Mesendoderm (in vitro differentiated cells): ENCODE measurements at places on chromosomes 11 and 22.

- peaks cover 13% of the 10 kb centered on the region for H3K36me3 ChIP-seq
- no peak overlapping the region for H3K27ac ChIP-seq
- H3K4me3 ChIP-seq = no peak overlapping the region
- H3K27me3 ChIP-seq = no peaks in the 10 kb centered on the region
Observed at GRCh38 chr11:62125881-62126280, 2.1 kb downstream of the INCENP start.

DNA sequence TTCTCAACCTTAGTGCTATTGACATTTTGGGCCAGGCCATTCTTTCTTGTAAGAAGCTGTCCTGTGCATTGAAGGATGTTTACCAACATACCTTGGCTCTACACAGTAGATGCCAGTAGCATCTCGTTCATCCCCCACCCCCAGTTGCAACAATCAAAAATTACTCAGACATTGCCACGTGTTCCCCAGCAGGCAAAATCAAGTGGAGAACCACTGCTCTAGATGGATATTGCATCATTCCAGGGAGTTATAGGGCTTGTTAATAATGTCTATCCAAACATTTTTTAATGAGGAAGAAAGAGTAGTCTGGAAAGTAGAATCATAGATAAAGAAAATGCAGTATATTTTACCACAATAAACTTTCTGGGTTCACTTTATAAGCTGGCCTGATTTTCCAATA is 64.1 kb downstream of the PRMT3 start:
- H3K27me3 ChIP-seq = no peaks in the 10 kb centered on the region
- DNase-seq = no peak
- H3K27ac ChIP-seq = no peak overlapping the region
- no peaks in the 10 kb centered on the region for H3K4me1 ChIP-seq

DNA sequence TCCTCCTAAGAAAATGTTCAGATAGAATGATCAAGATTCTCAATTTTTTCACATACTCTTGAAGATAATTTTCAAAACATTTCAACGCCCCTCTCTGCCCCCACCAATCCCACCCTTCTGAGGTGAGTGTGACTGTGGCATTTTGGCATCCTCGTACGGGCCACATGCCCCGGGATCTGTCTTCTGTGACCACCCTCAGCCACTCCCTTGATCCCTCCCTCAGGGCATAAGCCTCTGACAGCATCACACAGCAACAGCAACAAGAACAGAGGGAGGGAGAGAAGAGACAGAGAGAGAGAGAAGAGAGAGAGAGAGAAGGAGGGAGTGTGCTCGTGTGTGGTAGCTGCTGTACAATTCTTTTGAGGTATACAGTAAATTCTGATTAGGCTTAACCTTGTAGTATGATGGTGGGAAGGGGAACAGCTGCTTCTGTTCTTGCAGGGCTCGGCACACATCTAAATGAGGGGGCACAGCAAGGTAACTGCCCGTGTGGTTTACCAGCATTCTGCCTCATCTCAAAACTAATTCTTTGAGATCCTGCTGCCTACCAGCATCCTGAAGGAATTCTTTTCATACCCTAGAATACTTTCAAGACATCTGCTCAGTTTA is 21.4 kb downstream of the SCUBE2 start:
- no peak overlapping the region for H3K4me3 ChIP-seq
- H3K27me3 ChIP-seq = no peaks in the 10 kb centered on the region
- no peak for DNase-seq

DNA sequence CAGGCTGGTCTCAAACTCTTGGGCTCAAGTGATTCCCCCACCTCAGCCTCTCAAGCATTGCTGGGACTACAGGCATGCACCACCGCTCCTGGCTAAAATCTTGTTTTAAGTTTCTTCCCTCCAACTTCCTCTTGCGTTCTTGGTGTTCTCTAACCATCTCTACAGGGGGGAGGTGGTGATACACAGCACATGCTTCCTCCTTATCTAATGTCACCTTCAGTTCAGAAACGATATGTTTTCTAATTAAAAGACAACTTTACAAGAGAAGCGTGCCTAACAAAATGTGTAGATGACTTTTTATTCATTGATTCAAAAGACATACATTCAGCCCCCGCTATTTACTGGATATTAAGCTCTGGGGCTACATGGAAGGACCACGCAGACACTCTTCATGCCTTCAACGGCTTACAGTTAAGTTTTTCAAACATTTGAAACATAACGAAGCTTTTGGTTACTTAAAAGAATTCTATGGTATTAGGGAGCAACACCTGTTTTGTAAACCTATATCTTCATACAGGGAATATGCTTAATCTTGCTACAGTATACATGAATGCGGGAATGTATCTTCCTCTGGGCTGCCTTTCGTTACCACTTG is 933 bp upstream of the DLAT start:
- H3K4me3 ChIP-seq = peak overlapping the region; percentile 32
- H3K36me3 ChIP-seq = peaks cover 3% of the 10 kb centered on the region
- peak; percentile 47 for DNase-seq
- no peak overlapping the region for H3K27ac ChIP-seq
- H3K4me1 ChIP-seq = no peaks in the 10 kb centered on the region

- no peaks in the 10 kb centered on the region for H3K27me3 ChIP-seq
- H3K36me3 ChIP-seq = no peaks in the 10 kb centered on the region
- H3K4me1 ChIP-seq = peaks cover 1% of the 10 kb centered on the region
- H3K4me3 ChIP-seq = no peak overlapping the region
- no peak for DNase-seq
Observed at GRCh38 chr22:38267086-38267485, 5.7 kb downstream of the TMEM184B start.

GRCh38 chr11:35664977-35665441 is 2.4 kb downstream of the TRIM44 start:
- no peak for DNase-seq
- H3K27ac ChIP-seq = no peak overlapping the region
- H3K27me3 ChIP-seq = no peaks in the 10 kb centered on the region
- H3K36me3 ChIP-seq = no peaks in the 10 kb centered on the region
- peaks cover 7% of the 10 kb centered on the region for H3K4me1 ChIP-seq
- H3K4me3 ChIP-seq = no peak overlapping the region

GRCh38 chr11:86058360-86058759 is 10.5 kb downstream of the PICALM start:
- no peaks in the 10 kb centered on the region for H3K27me3 ChIP-seq
- no peaks in the 10 kb centered on the region for H3K36me3 ChIP-seq
- no peak overlapping the region for H3K27ac ChIP-seq
- peak; percentile 57 for DNase-seq

- H3K4me1 ChIP-seq = peaks cover 6% of the 10 kb centered on the region
- DNase-seq = no peak
- peaks cover 41% of the 10 kb centered on the region for H3K27me3 ChIP-seq
- no peaks in the 10 kb centered on the region for H3K36me3 ChIP-seq
- H3K4me3 ChIP-seq = no peak overlapping the region
Observed at GRCh38 chr11:32440312-32440908, 5.1 kb upstream of the WT1 start.

DNA sequence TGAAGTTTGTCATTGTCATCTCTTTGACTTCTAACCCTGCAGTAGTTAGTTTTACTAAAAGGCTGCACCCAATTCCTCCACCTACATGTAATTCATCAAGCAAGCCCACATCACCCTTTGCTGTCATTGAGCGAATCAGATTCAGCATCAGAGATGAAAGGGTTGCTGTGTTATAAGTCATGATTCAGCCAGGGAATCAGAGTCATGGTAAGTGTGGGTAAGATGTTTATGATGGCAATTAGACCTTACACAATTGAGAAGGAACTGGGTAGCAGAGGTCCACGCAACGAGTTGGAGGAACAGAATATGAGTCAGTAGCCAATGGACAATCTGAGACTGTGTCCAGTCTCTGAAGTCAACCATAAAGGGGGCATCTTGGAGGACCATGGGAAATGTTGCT is 162.8 kb upstream of the SNX19 start:
- H3K4me1 ChIP-seq = no peaks in the 10 kb centered on the region
- H3K27me3 ChIP-seq = no peaks in the 10 kb centered on the region
- no peak overlapping the region for H3K4me3 ChIP-seq
- no peak overlapping the region for H3K27ac ChIP-seq

GRCh38 chr11:71252269-71252769 is at the start of gene SHANK2:
SHANK2 (minus strand) TSS chr11:71252577; CDS start chr11:71147326, 105,251 bp downstream.
- peaks cover 10% of the 10 kb centered on the region for H3K4me1 ChIP-seq
- no peak within 1 kb of the TSS for H3K27ac ChIP-seq
- no peaks in the 10 kb centered on the region for H3K36me3 ChIP-seq
- DNase-seq = peak; percentile 42
- peak within 1 kb of the TSS; percentile 52 for H3K4me3 ChIP-seq

- no peak overlapping the region for H3K27ac ChIP-seq
- H3K27me3 ChIP-seq = no peaks in the 10 kb centered on the region
- no peak for DNase-seq
- H3K4me3 ChIP-seq = no peak overlapping the region
- no peaks in the 10 kb centered on the region for H3K36me3 ChIP-seq
- H3K4me1 ChIP-seq = no peaks in the 10 kb centered on the region
Observed at GRCh38 chr11:2802389-2803185, 83.0 kb downstream of the CDKN1C start.

DNA sequence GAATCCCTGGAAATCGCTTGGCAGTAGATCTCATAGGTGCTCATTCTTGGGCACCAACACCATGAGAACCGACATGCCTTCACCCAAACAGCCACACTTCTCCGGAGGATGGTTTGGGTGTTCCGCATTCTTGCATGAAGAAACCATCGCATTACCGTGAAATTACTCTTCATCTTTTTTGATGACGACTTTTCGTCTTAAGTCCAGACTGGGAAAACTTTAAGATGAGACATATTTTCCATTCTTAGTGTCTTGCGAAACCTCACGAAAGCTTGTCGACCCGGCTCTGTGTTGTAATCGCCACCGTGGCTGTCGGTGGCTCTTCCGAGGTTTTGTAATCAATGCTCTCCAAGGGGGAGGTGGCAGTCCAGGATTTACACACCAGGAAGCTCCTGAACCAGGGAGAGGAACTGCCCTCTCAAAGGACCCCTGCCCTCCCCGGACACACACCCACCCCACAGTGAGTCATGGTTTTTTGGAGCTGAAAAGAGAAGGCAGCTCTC is 1.7 kb downstream of the TOM1 start:
- DNase-seq = peak; percentile 37
- H3K4me3 ChIP-seq = no peak overlapping the region
- H3K36me3 ChIP-seq = no peaks in the 10 kb centered on the region
- H3K27ac ChIP-seq = no peak overlapping the region

GRCh38 chr11:56783448-56784041 is 35.0 kb upstream of the OR9G4 start:
- peak; percentile 65 for DNase-seq
- H3K36me3 ChIP-seq = no peaks in the 10 kb centered on the region
- no peaks in the 10 kb centered on the region for H3K4me1 ChIP-seq
- no peak overlapping the region for H3K4me3 ChIP-seq
- H3K27me3 ChIP-seq = no peaks in the 10 kb centered on the region

DNA sequence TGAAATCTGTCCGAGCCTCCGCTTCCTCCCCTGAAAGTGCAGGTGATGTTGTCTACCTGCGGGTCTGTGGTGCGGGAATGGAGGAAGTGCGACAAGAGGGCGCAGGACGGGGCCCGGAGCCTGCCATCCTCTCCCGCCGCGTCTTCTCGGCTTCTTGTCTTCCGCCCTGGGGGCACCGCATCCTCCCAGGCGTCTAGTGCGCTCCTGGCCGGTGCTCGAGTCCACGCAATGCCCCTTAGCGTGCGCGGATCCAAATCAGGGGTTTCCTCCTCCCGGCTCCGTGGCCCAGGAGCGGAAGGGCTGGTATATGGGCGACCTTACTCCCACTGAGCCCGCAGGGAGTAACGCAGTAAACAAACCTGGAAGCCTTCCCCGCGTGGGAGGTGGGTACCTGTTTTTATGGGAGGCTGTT is 405 bp downstream of the SFI1 start:
- H3K27ac ChIP-seq = no peak overlapping the region
- H3K4me1 ChIP-seq = no peaks in the 10 kb centered on the region
- H3K4me3 ChIP-seq = peak overlapping the region; percentile 70
- DNase-seq = no peak

DNA sequence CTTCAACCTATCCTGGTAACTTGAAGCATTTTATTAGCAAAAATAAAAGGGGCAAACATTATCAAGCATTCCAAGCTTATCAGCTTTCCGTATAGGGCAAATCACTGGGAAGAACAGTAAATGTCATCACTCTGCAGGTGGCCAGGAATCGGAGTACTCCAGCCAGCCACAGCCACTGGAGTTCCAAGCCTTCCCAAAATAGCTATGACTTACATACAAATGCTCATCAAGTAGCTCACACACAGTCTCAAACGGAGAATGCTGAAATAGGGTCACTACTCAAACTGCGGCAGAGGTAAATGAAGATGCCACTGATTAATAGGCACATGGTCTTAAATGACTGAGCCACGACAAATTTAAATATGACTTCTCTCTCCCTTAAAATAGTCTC is 2.1 kb downstream of the USP28 start:
- peaks cover 1% of the 10 kb centered on the region for H3K36me3 ChIP-seq
- no peak overlapping the region for H3K4me3 ChIP-seq
- peak; percentile 88 for DNase-seq
- H3K4me1 ChIP-seq = peaks cover 4% of the 10 kb centered on the region

DNA sequence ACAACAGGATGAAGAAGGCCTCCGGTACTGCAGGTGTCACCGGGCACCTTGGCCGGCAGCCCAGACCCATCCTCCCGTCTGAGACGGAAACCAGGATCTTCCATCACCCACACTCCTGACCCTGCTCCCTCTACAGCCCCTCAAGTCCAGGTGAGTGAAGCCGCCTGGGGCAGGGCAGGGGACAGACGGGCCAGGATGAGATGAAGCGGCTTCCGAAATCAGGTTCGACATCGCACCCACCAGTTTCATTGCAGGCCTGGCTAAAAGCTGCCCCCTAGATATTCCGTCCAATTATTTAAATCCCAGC is 639.1 kb downstream of the TBC1D22A start:
- no peak overlapping the region for H3K4me3 ChIP-seq
- DNase-seq = no peak
- H3K27me3 ChIP-seq = no peaks in the 10 kb centered on the region
- no peaks in the 10 kb centered on the region for H3K36me3 ChIP-seq
- H3K4me1 ChIP-seq = no peaks in the 10 kb centered on the region

- no peak overlapping the region for H3K4me3 ChIP-seq
- no peak for DNase-seq
- no peak overlapping the region for H3K27ac ChIP-seq
- H3K4me1 ChIP-seq = no peaks in the 10 kb centered on the region
Observed at GRCh38 chr11:21481255-21481654, 711.6 kb upstream of the ANO5 start.

DNA sequence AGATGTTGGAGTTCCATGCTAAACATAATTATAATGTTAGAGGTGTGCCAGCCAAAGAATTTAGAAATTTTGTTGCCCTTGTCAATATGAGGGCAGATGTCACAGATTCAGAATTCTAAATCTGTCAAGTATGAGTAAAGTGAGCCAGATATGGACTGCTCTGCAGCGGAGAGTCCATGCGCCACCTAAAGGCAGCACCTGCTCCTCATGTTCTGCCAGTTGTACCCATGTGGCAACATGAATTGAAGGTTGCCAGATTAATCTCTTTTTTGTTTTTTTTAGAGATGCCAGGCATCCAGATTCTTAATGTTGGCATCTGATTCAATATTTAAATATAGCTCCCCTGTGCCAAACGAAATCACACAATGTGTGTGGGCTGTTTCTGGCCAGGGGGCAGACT is 678.6 kb upstream of the ANO5 start:
- H3K36me3 ChIP-seq = no peaks in the 10 kb centered on the region
- H3K27ac ChIP-seq = no peak overlapping the region
- DNase-seq = peak; percentile 15
- no peaks in the 10 kb centered on the region for H3K4me1 ChIP-seq
- no peak overlapping the region for H3K4me3 ChIP-seq
